ENCODE measurements at places on chromosomes 7 and 10.

- no peak for DNase-seq
Observed at GRCh38 chr7:131956864-131957263, 400.4 kb upstream of the PODXL start.

- DNase-seq = no peak
Observed at GRCh38 chr7:85840554-85840953, 653.7 kb upstream of the SEMA3D start.

DNA sequence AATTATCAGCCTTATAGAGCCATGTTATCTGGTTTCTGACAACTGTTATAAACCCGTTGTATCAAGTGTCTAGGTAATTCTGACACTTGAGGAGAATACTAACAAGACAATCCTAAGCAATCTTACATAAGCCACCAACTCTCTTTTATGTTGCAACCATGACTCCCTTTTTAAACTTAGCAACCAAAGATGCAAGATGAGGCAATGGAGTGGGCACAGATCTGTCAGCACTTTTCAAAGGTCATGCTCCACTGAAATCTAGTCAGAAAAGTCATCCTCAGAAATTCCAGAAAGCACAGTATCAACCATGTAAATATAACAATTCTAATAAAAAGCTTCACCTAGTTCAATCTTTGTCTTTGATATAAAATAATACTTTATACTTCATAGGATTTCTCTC is 77.0 kb upstream of the SEMA3A start:
- DNase-seq = no peak

- DNase-seq = no peak
Observed at GRCh38 chr10:119296703-119297102, 89.3 kb downstream of the GRK5 start.

DNA sequence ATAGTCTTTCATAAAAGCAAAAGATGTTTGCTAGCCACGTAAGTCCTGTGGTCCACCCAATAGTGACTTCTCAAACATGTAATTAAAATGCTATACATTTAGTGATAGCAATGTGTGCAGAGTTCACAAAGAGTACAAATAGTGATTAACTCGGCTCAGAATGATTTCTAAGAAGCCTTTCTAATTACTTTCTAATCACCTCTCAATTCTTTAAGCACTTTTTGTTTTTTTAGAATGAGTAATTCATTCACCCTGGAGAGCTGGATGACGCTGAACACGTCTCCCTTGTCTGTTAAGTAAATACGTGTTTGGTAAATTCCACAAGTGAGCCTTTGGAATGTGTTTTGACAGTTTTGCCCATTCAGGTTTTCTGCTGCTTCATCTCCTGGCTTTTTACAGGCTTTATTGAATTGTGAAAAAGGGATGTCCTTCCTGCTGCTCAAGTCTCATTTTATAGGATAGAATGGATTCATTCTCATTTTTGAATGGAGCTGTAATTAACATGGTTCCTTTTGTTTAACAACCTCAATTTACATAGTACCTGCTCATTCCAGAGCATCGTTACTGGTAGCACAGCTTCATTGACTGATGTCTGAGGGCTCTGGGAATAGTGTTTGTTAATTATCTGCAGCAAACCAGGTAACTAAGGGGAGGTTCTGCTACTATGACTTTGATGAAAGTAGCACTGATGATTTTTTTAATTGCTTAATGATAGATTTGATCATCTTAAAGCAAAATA is 212.1 kb downstream of the VTI1A start:
- DNase-seq = no peak

- no peak for DNase-seq
Observed at GRCh38 chr10:123142701-123143161, 5.2 kb upstream of the HMX2 start.

- no peak for DNase-seq
Observed at GRCh38 chr7:14395860-14396259, 406.4 kb upstream of the ETV1 start.

DNA sequence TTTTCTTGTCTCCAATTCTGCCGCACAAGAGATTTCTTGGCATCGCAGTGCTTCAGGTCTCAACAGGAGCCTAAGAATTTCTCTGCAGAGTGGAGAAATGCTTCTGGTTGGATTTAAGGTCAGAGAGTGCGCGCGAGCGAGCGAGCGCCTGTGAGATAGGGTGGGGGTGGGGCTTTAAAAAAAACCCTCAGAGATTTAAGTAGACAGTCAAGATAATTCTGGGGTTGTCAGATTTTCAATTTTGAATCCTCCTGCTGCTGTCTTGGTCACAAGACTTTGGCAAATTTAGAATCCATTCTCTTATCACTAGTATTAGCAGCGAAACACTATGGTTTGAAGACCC is 49.7 kb downstream of the CPEB3 start:
- DNase-seq = no peak

GRCh38 chr7:101954499-101954898 is 137.1 kb downstream of the CUX1 start:
- no peak for DNase-seq

DNA sequence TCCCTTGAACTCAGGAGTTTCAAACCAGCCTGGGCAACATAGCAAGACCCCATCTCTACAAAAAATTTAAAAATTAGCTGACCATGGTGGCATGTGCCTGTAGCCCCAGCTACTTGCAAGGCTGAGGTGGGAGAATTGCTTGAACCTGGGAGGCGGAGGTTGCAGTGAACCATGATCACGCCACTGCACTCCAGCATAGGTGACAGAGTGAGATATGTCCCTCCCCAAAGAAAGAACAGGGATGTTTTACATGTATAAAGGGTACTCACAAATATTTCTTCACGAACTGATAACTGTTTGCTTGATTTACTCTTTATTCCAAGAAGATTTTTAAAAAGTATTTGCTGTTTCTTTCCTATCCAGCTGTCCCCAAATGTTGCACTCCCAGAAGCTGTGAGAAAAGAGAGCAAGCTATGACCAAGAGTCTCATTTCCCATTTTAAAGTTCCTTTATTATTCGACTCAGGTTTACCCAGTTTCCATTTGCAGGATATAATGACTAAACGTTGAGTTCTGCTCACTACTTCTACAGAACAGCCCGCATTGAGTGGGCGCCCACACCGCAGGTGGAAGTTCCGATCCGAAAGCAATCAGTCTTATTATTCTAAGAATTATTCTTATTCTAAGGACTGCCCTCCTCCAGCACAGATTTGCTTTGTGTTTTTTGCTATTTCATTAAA is 90.7 kb downstream of the APBB1IP start:
- no peak for DNase-seq

- peak; percentile 64 for DNase-seq
Observed at GRCh38 chr7:74289018-74289658, at the start of gene CLIP2. CLIP2 (plus strand) TSS chr7:74289407; CDS start chr7:74317547, 28,140 bp downstream.

DNA sequence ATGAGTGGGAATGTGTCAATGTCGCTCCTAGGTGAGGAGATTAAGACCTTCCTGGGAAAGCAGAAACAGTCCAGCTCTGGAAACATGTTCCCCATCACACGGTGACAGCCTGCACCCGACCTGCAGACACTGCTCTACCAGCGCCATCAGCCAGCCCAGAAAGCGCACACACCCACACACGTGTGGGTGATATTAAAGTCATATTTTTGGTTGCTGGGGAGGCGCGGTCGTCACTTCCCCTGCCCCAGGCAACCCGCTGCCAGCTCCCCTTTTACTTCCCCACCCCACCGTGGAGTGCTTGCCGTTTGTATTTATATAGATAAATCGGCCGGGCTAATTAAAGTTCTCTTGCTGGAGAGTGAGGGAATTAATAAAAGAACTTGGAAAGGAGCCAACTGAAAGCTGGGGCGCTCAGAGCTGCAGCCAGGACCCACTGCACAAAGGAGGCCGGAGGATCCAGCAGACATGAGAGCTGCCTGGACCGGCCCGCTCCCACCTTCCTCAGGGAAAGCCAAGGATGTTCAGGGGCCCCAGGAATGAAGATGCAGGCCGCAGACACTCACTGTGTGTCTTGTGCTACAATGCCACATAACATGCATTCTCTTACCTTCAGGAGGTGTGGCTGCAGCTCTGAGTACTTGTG is 145.2 kb upstream of the UNC5B start:
- DNase-seq = no peak

GRCh38 chr7:15291699-15292098 is 270.1 kb downstream of the AGMO start:
- no peak for DNase-seq

DNA sequence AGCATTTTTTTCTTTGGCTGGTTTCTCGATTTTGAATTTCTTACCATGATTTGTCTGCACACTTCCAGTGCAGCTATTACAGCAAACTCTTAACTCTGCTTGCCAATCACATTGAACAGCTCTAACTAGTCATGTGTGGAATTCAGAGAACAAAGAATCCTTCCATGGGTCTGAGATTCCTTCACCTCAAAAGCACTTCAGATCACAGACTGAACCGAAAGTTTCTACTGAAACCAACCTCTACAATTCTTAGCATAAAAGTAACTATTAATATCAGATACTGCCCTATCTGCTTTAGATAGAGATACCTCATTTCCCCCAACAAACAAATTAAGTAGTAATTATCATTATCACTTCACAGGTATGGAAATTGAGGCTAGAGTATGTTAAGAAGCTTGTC is 56.5 kb upstream of the SP4 start:
- no peak for DNase-seq

DNA sequence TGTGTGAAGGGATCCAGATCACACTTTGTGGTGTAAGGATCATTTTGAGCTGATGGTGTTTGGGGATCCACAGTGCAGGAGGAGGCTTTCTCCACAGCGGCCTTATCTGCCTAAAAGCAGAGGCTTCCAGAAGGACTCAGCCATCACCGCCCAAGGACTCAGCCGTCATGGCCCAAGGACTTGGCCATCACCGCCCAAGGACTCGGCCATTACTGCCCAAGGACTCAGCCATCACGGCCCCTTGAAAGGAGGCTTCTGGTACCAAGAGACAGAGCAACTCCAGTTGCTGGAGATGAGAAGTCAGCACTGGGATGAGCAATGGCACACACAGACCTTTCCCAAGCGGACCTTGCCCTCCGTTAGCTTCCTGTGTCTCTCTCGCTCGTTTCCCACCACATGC is 6.0 kb upstream of the CFAP46 start:
- DNase-seq = no peak

DNA sequence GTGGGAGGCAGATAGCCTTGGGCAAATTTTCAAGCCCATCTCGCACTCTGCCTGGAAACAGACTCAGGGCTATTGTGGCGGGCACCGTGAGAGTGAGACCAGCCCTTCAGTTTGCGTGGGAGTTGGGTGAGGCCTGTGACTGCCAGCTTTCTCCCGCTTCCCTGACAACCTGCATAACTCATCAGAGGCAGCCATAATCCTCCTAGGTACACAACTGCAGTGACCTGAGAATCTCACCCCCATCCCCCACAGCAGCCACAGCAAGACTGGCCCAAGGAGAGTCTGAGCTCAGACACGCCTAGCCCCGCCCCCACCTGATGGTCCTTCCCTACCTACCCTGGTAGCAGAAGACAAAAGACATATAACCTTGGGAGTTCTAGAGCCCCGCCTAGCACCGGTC is 275.4 kb downstream of the GRID1 start:
- no peak for DNase-seq

DNA sequence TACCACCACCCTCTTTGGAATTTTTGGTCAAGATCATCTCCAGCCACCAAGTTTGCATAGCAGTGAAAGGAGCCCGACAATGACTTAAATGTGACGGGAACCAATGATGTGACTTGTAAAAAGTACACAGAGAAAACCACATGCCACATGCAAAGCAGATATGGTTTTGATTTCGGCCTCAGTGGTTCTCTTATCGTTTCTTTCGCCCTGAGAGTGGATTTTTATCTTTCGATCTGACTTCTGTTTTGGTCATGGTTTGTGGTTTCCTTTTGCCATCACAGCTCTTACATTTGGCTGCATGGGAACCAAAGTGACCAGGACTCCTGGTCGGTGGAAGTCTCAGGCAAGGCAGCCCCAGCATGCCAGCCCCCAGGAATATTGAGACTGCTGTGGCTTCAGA is 31.5 kb downstream of the TCF7L2 start:
- DNase-seq = peak; percentile 21

GRCh38 chr10:132984801-132985545 is 42.6 kb upstream of the CFAP46 start:
- DNase-seq = no peak

GRCh38 chr7:137960020-137960419 is 41.9 kb downstream of the CREB3L2 start:
- DNase-seq = no peak

DNA sequence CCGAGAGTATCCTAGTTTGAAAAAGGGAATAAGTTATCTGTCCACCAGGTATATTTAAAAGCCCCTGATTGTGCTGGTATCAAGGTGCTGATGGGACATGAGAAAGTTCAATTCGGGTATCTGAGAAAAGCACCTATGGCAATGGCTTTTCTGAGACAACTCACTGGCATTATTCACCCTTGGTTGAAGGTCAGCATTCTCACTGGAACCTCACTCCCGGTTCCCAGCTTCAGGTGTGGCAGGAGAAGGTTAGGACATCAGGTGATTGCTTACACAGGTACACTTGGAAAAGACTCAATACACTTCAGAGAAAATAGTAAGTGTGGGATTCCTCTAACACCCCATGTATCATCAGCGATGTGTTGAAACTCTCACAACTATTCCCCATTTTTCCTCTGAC is 643.1 kb downstream of the INHBA start:
- DNase-seq = no peak

DNA sequence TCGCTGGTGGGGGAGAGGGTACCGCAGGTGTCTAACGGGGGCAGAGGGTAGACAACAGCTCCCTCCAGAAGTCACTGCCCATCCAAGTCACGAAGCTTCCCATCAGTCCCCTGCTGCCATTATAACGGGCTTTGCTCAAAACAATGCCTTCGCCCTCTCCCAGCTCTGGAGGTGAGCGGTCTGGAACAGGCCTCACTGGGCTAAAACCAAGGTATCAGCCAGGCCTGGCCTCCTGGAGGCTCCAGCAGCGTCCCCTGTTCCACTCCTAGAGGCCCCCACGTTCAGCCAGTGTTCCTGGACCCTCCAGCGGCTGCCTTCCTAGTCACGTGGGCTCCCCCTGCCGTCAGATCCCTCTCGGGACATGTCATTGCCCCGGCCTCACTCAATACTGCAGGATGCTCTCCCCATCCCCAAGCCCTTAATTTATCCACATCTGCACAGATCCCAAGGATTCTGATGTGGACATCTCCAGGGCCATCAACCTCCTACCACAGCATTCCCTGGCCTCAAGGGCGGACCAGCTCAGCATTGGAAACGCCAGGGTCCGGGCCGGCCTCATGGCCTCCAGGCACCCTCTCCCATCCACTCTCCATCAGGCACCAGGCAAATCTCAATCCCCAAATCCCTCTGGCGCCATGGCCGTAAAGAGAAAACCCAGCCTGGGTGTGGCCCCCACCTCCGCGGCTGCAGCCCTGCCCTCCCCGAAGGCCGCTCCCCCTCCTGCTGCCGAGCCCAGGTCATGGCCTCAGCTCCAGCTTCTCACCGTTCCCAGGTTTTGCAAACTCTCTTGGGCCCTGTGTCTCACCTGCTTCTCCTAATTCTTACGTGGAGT is 104.1 kb upstream of the FAM20C start:
- no peak for DNase-seq
